Kidney (tissue), 22 donors: ENCODE measurements at places on chromosomes 13 and 19.
A peak's percentile ranks its signal among the peaks of the same experiment; 100 is the strongest.

- DNase-seq = peak; percentile 91
Measured at GRCh38 chr19:38869836-38870607, 8.1 kb downstream of the RINL start.

DNA sequence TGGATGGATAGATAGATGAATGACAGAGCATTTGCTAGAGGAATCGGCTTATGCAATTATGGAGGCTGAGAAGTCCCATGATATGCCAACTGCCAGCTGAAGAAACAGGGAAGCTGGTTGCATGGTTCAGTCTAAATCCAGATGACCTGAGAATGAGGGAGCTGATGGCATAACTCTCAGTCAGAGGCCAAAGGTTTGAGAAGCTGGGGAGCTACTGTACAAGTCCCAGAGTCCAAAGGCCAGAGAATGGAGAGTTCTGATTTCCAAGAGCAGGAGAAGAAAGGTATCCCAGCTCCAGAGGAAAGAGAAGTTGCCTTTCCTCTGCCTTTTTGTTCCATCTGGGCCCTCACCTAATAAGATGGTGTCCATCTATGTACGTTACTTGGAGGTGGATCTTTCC is 108.3 kb downstream of the CDK8 start:
- DNase-seq = no peak

- no peak for DNase-seq
Measured at GRCh38 chr19:38093587-38093986, 130.4 kb downstream of the DPF1 start.

- DNase-seq = no peak
Measured at GRCh38 chr13:39185326-39185725, 147.1 kb downstream of the NHLRC3 start.

- no peak for DNase-seq
Measured at GRCh38 chr13:79711631-79712030, 230.7 kb downstream of the NDFIP2 start.
